ENCODE measurements at places on chromosomes 5 and 9. TPM values are rescaled to one million over a fixed set of nuclear protein-coding genes. Genes with fewer than 3 reads are reported as not detected.

The CER1 gene
- total RNA-seq = not detected

The HMMR gene
- 17.7 TPM for total RNA-seq

The EGR1 gene
- 11.1 TPM for total RNA-seq

The DNAJB5 gene
- 72.4 TPM for total RNA-seq

The ARL14EPL gene
- not detected for total RNA-seq

The MAMDC2 gene
- total RNA-seq = 21.5 TPM

The PTPN3 gene
- 5.9 TPM for total RNA-seq

The ZNF883 gene
- 3.8 TPM for total RNA-seq

The NEUROG1 gene
- total RNA-seq = not detected

The MLANA gene
- total RNA-seq = not detected

The KCNMB1 gene
- 0.41 TPM for total RNA-seq

The ADAMTSL1 gene
- 22.4 TPM for total RNA-seq

The DMRT3 gene
- not detected for total RNA-seq

The KIAA0825 gene
- total RNA-seq = 13.1 TPM

The GRIN3A gene
- 0.21 TPM for total RNA-seq

The IRGM gene
- not detected for total RNA-seq

The NAIP gene
- total RNA-seq = 11.6 TPM

The SNCB gene
- not detected for total RNA-seq

The AFAP1L1 gene
- 121 TPM for total RNA-seq

The SMIM32 gene
- total RNA-seq = not detected

The PRDM12 gene
- total RNA-seq = not detected

The SAPCD2 gene
- 5.6 TPM for total RNA-seq

The WNK2 gene
- 31.2 TPM for total RNA-seq

The SH3GL2 gene
- 0.21 TPM for total RNA-seq

The ECPAS gene
- total RNA-seq = 140 TPM

The EGFL7 gene
- 57.1 TPM for total RNA-seq

The NR2F1-AS1 gene
- 16.7 TPM for total RNA-seq

The ZDHHC11 gene
- total RNA-seq = 25.2 TPM

The GPR151 gene
- total RNA-seq = not detected

Measured in tongue (tissue), 3 donors.